ENCODE measurements at places on chromosomes 1 and 21. TPM values are rescaled to one million over a fixed set of nuclear protein-coding genes. Genes with fewer than 3 reads are reported as not detected.

DNA sequence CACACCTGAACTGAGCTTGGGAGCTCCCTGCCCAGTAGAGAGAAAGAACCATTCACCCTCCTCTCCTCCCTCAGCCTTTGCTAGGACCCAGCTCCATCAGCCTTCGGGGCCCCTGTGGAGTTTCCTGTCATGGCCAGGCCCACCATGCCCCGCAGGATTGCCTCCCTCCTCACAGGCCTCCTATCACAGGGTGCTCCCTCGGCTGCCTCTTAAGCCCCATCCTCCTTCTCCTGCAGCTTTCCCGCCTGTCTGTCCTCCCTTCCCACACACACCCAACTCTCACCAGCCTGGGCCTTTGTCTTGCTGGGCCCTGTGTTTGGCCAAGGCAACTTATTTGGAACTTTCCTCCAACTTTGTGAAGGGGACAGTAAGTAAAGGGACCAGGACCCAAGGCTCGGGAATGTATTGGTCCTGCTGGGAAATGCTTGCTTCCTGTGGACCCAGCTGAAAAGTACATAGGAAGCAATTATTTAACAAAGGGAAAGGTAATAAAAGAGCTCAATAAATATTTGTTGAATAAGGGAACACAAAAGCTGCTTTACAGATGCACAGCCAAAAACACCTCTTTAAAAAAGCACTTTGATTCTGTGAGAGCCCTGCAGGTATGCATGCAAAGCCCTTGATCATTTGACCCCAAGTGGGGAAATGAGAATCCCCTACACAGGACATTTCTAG, 31.6 kb upstream of the TENT5C start:
- no peak for DNase-seq
- H3K27ac ChIP-seq, result no peak overlapping the region
- peaks cover 3% of the 10 kb centered on the region for H3K27me3 ChIP-seq
- H3K4me1 ChIP-seq, result peaks cover 26% of the 10 kb centered on the region

DNA sequence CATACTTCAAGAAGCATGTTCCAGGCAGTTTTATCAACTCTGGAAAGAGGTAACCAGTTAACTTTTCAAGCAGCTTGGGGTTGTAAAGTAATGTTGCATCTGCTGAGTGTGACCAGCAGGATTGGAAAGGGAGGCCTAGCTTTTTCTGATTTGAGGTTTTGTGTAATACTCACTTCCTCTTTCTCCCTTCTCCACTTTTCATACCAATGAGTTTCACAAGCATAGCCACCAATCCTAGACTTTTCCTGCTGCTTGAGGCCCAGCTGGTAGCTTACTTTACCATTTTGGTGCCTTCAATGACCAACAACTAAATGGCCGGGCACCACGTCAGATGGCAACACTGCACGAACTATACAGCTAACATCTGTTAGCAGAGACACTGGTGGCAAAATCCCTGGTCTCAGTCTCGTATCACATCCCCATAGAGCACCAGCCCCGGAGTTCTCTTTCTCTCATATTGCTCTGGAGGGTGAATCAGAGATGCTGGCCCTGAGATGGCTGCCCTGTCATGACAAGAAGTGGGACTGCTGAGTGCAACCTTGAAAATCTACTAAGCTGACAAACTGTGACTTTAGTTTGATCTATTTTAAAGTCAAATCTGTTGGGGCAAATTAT, 14.8 kb upstream of the GPR88 start:
- H3K27ac ChIP-seq, result no peak overlapping the region
- H3K27me3 ChIP-seq, result peaks cover 2% of the 10 kb centered on the region
- peaks cover 2% of the 10 kb centered on the region for H3K4me1 ChIP-seq
- no peak overlapping the region for H3K4me3 ChIP-seq
- no peak for DNase-seq
- peaks cover 11% of the 10 kb centered on the region for H3K36me3 ChIP-seq

DNA sequence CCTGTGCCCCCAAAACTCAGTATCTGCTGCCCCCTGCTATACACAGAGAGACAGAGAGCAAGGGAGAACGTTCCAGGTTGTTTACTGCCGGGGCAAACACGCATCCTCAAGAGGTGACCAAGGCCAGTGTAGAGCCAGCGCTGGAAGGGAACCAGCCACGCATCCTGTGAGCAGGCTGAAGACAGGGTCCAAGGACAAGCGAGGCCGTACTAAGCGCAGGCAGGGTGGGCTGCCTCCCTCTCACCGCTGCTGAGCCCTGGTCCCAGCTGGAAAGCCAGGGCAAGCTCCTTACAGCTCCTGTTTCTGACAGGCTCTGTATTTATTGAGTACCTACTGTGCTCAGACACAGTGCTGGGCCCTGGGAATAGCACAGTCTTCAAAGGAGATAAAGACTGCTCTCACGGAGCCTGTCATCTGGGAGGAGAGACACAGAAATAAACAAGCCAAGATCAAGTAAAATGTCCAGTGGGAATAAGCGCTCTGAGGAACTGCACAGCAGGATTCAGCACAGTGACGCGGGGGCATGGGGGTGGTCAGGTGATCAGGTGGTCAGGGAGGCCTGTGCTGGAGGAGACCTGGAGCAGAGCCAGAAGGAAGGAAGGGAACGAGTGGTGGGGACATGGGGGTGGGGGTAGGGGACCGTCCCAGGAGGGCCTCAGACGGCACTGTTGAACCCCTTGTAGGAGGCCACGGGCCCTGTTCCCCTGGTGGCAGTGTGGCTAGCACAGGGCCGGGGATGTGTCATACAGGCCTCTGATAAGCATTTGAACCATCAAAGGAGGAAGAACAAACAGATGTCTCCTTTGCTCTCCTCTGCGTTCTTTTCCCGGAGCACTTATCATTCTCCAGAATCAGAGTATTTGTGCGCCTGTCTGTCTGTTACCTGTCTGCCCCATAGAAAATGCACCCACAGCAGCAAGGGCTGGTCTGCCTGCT, 37.8 kb upstream of the EFHD2 start:
- no peaks in the 10 kb centered on the region for H3K36me3 ChIP-seq
- DNase-seq, result no peak
- H3K4me3 ChIP-seq, result no peak overlapping the region
- H3K27ac ChIP-seq, result no peak overlapping the region
- peaks cover 9% of the 10 kb centered on the region for H3K27me3 ChIP-seq
- H3K4me1 ChIP-seq, result no peaks in the 10 kb centered on the region

- no peak overlapping the region for H3K27ac ChIP-seq
- H3K4me1 ChIP-seq, result peaks cover 11% of the 10 kb centered on the region
- H3K36me3 ChIP-seq, result no peaks in the 10 kb centered on the region
- DNase-seq, result no peak
- H3K27me3 ChIP-seq, result no peaks in the 10 kb centered on the region
Observed at GRCh38 chr21:42262831-42263231, 43.9 kb downstream of the ABCG1 start.

DNA sequence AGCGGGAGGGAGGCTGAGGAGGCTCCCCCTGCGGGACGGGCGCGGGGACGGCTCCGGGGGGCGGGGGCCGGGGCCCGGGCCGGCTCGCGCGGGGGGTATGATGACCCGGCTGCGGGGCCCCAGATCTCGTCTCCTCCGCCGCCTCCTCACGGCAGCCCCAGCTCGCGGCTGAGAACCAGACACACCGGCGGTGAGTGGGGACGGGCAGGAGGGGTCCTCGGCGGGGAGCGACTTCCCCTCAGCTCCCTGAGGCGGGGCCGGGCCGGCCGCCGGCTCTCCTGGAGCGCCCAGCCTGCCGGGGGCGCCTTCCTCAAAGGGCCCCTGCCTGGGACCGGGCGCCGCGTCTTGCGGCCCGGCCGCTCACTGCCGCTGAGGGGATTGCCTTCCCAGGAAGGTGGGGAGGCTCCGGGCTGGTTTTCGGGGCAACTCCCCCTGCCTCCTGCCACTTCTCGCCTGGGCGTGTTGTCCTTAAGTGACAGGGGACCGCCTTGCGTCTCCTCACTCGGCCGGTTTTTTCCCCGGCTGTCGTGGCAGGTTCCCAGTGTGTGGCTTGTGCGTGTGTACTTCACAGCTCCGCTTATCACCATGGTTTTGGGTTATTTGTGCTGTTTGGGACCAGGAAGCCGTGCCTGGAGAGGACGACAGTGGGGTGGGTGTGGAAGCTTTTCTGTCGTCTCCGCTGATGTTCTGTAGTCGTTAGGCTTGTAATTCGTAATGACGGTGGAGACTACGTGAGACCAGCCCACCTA, 800 bp downstream of the HIPK1 start:
- peaks cover 17% of the 10 kb centered on the region for H3K36me3 ChIP-seq
- no peaks in the 10 kb centered on the region for H3K27me3 ChIP-seq
- DNase-seq, result peak; percentile 73
- peak overlapping the region; percentile 94 for H3K27ac ChIP-seq

GRCh38 chr1:244435562-244436205, 16.0 kb downstream of the ADSS2 start:
- peak overlapping the region; percentile 58 for H3K27ac ChIP-seq
- no peak overlapping the region for H3K4me3 ChIP-seq
- H3K27me3 ChIP-seq, result no peaks in the 10 kb centered on the region
- DNase-seq, result no peak
- H3K4me1 ChIP-seq, result peaks cover 16% of the 10 kb centered on the region
- peaks cover 37% of the 10 kb centered on the region for H3K36me3 ChIP-seq

- H3K4me3 ChIP-seq, result no peak overlapping the region
- no peak for DNase-seq
- no peaks in the 10 kb centered on the region for H3K4me1 ChIP-seq
- no peak overlapping the region for H3K27ac ChIP-seq
- H3K36me3 ChIP-seq, result no peaks in the 10 kb centered on the region
Observed at GRCh38 chr21:44751799-44752636, 40.6 kb upstream of the TSPEAR start.

DNA sequence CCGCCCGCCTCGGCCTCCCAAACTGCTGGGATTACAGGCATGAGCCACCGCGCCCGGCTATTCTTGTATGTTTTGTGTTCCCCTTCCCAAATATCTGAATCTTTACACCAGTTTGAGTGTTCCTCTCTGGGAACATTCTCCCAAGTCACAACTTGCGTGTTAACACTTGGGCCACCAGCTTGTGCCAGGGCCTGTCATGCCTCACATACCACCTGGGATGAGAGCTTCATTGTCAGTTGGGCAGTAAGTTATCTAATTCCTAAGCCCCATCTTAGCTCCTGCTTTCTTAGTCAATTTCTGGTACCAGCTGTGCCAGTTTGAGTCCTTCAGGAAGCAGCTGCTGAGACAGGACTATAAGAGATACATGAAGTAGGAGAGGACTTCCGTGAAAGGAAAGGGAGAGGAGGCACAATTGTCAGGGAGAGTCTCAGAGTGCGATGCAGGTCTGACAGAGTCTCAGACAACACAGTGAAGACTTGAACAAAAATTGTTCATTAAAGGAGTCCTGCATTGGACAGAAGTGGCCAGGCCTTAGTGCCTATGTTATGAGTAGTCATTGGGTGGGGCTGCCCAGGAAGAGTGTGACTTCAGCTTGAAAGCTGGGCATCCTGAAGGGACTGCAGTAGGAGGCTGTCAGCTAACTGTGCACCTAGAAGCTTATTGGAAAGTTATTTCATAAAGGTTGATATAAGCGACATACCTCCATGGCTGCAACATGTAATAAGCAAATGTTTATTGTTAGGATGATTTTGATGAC, 17.3 kb downstream of the ZFYVE9 start:
- no peaks in the 10 kb centered on the region for H3K4me1 ChIP-seq
- no peak overlapping the region for H3K4me3 ChIP-seq
- H3K27me3 ChIP-seq, result no peaks in the 10 kb centered on the region
- H3K36me3 ChIP-seq, result no peaks in the 10 kb centered on the region
- H3K27ac ChIP-seq, result no peak overlapping the region
- no peak for DNase-seq

DNA sequence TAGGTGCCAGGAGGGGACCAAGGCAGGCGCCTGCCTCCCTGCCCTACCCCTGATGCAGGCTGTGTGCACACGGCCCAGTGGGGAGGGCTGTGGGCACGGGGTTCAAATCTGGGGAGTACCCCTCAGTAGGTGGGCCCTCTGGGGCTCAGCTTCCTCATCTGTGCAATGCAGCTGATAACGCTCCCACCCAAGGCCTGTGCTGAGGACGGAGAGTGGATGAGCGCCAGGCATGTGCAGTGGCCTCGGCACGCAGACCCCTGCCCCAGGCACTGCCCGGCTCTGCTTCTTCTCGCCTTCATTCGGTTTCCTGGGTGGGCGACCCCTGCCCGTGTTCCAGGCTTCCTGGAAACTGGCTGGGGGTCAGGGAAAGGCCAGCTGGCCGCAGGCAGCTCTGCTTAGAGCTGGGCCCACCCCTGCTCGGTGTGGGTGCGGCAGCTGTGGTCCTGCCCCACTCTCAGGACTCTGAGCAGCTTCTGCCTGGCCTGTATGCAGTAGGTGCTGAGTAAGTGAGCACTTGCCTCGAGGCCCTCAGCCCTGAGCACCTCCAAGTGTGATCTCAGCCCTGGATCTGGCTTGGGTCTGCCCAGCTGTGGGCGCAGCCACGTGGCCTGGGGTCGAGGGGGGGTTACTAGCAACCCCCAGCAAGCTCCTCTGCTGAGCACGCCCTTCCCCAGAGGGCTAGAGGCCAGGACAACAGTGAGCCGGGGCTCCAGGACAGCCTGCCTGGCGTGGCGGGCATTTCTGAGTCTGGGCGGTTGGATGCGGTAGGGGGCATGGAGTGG, 11.9 kb upstream of the TNFRSF14 start:
- H3K27ac ChIP-seq, result no peak overlapping the region
- no peak overlapping the region for H3K4me3 ChIP-seq
- H3K27me3 ChIP-seq, result peaks cover 13% of the 10 kb centered on the region
- DNase-seq, result no peak
- peaks cover 14% of the 10 kb centered on the region for H3K4me1 ChIP-seq

- H3K27ac ChIP-seq, result peak overlapping the region; percentile 51
- peaks cover 42% of the 10 kb centered on the region for H3K36me3 ChIP-seq
- H3K4me3 ChIP-seq, result peak overlapping the region; percentile 86
- H3K27me3 ChIP-seq, result no peaks in the 10 kb centered on the region
Observed at GRCh38 chr1:154556422-154556821, 2.0 kb downstream of the UBE2Q1 start.

DNA sequence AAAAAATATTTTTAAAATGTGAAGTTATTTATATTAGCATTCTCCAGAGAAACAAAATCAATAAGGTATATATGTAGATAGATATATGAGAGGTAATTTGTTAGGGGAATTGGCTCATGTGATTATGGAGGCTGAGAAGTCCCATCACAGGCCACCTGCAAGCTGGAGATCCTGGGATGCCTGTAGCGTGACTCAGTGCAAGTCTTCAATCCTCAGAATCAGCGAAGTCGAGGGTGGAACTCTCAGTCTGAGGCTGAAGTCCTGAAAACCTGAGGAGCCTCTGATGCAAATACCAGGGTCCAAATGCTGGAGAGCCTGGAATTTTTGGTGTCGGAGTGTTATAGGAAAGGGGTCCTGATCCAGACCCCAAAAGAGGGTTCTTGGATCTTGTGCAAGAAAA, 658.5 kb downstream of the USP25 start:
- DNase-seq, result no peak
- H3K4me1 ChIP-seq, result no peaks in the 10 kb centered on the region
- H3K36me3 ChIP-seq, result no peaks in the 10 kb centered on the region

DNA sequence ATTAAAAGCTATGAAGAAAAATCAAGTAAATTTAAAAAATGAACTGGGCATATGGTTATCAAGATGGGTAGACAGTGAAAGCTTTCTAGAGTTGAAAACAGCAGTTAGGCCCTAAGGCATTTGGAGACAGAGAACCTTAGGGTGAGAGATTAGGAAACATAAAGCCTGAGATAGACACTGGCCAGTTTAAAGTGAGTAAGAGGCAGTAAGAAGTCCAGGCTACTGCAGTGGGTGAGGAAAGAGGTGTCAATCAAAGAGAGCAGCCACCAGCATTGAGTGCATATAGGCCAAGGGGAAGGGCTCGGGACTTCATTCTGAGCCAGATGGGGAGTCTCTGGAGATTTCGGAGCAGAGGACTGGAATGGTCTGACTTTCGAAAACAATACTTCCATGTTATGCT, 1360.5 kb upstream of the ADGRL4 start:
- H3K4me1 ChIP-seq, result no peaks in the 10 kb centered on the region
- no peaks in the 10 kb centered on the region for H3K27me3 ChIP-seq
- H3K36me3 ChIP-seq, result no peaks in the 10 kb centered on the region
- H3K4me3 ChIP-seq, result no peak overlapping the region
- no peak for DNase-seq
- H3K27ac ChIP-seq, result no peak overlapping the region

MX2 gene
- total RNA-seq, result 65.1 TPM

LINGO4 gene
- total RNA-seq, result 0.15 TPM

HSD3B2 gene
- total RNA-seq, result not detected

NPR1 gene
- not detected for total RNA-seq

SELL gene
- 85.1 TPM for total RNA-seq

IFNLR1 gene
- 6.8 TPM for total RNA-seq
